Erythroblast (primary cell): ENCODE measurements at places on chromosomes 13 and 19.
A peak's percentile ranks its signal among the peaks of the same experiment; 100 is the strongest.

DNA sequence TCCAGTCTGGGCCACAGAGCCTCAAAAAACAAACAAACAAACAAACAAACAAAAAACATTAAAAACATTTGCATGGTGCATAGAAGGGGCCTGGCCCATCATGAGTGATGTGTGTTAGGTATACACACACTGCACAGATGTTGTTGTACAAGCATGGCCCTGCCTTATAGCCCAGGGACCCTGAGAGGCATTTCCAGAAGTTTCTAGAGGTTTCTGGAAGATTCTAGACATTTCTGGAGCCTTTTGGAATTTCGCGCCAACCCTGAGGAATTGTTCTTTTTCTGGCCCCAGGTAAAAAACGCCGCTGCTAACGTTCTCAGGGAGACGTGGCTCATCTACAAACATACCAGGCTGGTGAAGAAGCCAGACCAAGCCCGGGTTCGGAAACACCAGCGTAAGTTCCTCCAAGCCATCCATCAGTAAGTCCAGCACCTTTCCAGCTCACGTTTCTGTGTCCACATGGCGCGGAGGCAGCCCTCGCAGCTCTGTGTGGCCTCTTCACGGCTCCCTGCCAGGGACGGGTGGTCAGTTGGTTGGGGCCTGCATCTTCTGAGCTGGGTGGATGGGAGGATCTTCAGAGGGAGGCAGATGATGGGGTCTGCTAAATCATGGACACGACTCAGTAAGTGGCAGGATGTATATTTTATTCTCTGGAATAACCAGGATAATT, 18.4 kb upstream of the ARRDC2 start:
- DNase-seq = no peak

DNA sequence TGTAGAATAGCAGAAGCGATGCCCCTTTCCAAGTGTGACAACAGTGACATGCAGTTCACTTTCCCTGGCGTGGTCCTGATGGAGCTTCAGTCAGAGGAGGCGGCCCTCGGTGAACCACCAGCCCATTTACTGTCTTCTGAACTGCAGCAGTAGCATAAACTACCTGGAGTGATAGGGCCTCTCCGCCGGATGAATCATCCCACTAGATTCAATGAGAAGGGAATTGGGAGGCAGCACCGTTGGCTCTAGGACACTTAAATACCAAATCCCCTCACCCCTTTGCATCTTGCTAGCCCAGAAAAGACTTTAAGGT, 112.8 kb upstream of the GPR12 start:
- no peak for DNase-seq

- DNase-seq = no peak
Observed at GRCh38 chr19:39834287-39834841, 402 bp upstream of the DYRK1B start.

- DNase-seq = no peak
Observed at GRCh38 chr19:7602240-7602934, 6.7 kb downstream of the CAMSAP3 start.

- DNase-seq = peak; percentile 75
Observed at GRCh38 chr19:42242069-42242511, 312 bp downstream of the GSK3A start.

DNA sequence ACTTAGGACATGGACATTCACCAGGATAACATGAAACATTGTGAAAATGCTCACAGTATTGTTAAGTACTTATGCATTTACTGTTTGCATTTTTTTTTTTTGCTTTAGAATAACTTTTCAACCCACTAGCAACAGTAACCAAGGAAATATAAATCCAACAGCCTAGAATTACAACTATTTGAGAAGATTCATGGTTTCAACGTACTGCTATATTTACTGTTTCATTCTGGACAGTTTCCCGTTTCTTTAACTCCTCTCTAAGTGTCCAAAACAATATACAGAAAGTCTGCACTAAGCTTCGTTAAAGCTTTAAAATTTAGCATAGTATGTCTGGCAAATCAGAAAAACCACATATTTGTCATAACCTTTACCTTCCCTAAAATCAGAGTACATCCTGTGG, 2.7 kb downstream of the SMAD9 start:
- no peak for DNase-seq

DNA sequence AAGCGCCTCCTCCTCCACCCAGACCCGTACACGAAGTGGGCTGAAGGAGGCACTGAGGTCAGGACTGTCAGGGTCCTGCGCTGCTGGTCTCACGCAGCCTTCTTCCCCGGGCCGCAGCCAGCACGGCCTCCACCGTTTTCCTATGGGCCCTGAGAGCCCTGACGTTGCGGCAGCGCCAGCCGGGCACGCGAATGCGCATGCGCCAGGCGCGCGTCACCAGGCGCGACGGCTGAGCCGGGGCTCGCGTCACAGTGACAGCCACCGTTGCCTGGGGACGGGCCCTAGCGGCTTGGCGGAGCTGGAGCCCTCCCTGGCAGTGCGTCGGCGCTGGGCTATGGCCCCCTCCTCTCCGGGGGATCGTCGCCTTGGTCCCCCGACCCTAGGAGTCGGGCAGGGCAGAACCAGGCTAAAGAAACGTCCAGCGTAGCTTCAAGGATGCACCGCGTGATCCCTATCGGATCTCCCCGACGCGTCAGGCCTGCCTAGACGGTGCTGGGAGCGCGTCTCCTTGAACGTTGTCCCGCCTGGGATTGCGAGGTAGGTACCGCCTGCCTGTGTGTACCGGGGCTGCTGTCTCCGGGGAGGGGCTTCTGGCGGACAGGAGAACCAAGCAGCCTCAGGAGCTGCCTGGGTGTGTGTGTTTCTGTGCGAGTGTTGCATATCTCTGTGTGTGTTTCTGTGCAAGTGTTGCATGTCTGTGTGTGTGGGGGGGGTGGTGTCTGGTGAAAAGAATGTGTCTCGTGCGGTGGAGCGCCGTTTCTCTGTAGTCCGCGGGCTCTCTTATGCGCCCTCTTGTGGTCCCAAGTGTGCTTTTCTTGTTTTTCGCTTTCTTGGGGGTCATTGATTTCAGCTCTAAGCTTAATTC, 43.2 kb downstream of the ZNF571 start:
- DNase-seq = peak; percentile 73

DNA sequence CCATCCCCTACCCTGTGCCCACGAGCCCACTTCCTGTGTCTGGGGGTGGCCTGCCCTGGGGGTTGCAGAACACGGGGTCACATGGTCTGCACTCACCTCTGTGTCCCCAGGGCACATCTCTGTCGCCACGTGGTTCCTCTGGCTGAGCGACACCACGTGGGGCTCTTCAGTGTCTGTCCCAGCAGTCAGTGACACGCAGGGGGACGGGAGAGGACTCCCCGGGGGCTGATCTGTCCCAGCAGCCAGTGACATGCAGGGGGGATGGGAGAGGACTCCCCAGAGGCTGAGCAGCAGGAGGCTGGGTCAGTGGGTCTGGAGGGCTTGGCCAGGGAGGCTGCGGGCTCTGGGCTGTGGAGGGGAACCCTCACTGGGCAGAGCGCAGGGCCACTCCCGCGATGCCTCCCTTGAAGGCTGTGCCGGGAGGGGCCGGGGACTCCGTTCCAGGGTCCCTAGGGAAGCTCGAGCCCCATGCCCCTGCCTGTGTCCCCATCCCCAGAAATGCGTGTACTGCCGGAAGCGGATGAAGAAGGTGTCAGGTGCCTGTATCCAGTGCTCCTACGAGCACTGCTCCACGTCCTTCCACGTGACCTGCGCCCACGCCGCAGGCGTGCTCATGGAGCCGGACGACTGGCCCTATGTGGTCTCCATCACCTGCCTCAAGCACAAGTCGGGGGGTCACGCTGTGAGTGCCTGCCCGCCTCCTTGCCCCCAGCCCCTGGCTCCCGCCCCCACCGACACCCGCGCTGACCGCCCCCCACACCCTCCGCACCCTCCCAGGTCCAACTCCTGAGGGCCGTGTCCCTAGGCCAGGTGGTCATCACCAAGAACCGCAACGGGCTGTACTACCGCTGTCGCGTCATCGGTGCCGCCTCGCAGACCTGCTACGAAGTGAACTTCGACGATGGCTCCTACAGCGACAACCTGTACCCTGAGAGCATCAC, 174.8 kb downstream of the KDM4B start:
- DNase-seq = no peak

DNA sequence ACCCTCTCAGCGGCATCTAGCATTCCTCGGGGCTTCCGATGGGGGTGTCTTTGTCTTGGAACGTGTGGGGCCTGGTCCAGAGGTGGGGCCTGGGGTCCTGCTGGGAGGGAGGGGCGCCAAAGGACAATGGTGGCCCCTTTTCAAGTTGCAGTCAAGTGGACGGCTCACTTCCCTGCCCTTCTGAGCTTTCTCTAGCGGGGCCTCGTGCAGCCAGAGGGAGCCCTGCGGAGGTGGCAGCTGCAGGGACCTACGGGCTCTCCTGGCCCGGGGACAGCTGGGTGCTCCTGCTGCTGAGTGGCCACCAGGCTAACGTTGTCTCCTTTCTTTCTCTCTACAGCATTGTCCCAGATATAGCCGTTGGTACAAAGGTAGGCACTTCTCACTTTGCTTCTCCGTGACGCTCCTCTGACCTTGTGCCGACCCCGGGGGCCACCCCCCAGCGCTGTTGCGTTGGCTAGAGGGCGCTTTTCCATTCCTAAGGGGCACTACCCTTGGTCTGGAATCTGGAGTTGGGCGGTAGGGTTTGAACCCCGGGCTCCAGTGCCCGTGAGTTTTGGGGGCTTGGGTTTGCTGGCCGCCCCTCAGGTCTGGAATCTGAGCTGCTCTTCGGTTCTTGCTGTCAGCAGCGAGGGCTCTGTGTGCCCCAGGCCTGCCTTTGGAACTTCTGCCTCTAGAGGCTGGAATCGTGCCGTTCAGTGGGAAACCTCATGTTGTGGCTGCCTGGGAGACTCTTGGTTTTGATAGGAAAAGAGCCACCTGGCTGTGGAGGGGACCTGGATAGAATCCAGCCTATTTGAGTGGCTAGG, 2.0 kb downstream of the PTBP1 start:
- DNase-seq = peak; percentile 63

- no peak for DNase-seq
Observed at GRCh38 chr13:110388108-110388943, 81.2 kb downstream of the COL4A2 start.

DNA sequence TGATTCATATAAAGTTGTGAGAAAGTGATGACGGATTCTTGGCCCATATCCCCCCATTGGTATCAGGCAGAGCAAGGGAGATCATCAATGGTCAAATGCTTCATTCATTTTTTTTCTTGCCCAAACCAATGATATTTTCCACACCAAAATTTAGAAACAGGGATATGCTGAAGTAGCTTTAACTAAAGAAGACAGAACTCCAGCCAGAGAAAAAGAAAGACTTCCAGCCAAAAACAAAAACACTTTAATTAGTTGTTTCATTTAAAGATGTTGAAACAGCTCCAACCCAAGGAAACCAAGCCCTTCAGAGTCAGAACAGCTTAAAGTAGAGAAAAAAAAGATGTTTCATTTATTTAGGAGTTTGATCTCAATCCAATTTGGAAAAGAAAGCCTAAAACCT, 358.9 kb upstream of the NBEA start:
- no peak for DNase-seq

GRCh38 chr19:3515891-3516422, 9.8 kb downstream of the FZR1 start:
- no peak for DNase-seq

GRCh38 chr19:21158523-21159135, 16.8 kb downstream of the ZNF431 start:
- no peak for DNase-seq

DNA sequence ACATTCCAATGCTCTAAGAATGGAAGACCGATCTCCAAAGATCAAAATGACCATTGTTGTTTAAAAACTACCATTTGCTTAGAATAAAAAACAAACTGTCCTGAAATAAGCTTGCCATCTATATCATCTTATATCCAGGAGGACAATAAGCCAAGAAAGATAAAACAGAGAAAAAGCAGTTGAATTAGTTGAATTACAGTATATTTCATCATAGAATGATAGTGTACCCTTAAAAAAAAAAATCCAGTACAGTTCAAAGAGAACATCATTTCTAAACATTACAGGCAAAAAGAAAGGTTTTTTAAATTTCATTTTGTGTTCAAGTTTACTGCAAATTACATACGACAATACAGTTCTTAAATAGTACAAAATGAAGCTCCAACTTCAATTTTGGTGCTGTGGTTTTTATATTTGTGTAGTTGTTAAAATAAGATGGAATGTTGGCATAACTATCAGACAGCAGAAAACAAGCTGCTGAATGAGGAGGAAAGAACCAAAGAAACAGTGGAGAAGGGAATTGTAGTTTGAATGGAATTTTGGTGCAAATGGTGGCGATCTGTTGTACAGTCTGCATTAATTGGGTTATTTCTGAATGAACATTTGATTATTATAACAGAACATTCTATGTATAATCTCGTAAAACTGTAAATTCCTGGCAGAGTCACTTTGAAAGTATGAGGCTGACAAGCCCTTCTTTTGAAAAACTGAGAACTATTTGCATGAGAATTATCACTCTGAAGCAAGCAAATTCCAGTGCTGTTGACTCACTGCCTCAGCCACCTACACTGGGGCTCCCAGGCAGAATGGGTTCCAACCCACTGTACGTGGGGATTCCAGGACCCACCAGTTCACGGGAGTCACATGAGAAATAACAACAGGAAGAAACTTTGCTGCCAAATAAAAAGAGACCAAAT, 37.7 kb downstream of the LHFPL6 start:
- no peak for DNase-seq

GRCh38 chr13:69050696-69051095, 1056.9 kb upstream of the ATXN8OS start:
- DNase-seq = no peak

GRCh38 chr19:14107581-14108461, 9.7 kb downstream of the PRKACA start:
- DNase-seq = no peak
